Lower leg skin (tissue), 4 donors: ENCODE measurements at places on chromosomes 5 and 9.

DNA sequence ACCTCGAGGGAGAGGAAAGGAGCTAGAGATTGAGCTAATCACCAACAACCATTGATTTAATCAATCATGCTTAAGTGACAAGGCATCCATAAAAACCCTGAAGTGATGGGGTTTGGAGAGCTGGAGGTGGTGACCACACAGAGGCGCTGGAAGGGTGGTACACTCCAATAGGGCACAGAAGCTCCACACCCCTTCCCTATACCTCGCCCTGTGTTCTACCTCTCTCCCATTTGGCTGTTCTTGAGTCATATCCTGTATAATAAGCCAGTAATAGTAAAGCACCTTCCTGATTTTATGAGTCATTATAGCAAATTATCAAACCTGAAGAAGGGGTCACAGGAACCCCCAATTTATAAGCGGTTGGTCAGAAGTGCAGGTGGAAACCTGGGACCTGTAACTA is 18.3 kb downstream of the ACTL7B start:
- DNase-seq = peak; percentile 31

GRCh38 chr9:100426530-100427365 is at the start of gene MSANTD3:
Gene MSANTD3, plus strand, starts transcription at chr9:100427143. Its CDS starts 14,796 bp downstream, at chr9:100441939.
- peak; percentile 21 for DNase-seq

- no peak for DNase-seq
Observed at GRCh38 chr5:169656125-169656901, 19.2 kb downstream of the DOCK2 start.

DNA sequence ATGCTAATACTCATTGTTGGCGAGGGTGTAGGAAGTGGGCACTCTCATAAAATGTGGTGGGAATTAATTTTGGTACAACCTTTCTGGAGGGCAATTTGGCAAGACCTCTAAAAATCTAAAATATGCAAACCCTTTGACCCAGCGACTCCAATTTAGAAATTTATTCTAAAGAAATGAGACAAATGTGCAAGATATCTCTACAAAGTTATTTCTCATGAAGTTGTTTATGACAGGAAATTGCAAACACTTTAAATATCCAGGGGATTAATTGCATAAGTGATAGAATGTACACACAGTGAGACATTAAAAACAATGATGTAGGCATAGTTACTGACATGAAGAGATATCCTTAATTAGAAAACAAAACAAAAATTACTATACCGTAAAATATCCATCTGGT is 246.3 kb upstream of the MAP3K1 start:
- DNase-seq = no peak

DNA sequence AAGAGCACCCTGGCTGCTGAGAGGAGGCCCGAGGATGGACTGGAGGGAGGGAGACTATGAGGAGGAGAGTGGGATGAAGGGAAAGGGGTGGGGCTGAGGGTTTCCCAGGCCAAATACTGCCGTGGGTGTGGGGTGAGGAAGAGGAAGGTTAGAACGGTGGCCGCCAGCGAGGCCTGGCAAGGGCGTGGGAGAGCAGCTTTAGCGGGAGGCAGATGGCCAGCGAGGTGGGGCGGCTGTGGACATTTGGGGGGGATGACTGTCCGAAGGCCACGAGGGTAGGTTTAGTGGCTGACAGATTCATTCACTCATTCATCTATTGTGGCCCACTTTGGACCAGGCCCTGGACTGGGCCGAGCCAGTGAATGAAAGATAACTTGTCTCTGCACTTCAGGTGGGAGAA is 47.8 kb upstream of the NEURL1B start:
- no peak for DNase-seq

GRCh38 chr5:177189416-177189815 is 55.8 kb downstream of the NSD1 start:
- no peak for DNase-seq

GRCh38 chr5:170632985-170633234 is 129.1 kb downstream of the KCNIP1 start:
- DNase-seq = no peak

DNA sequence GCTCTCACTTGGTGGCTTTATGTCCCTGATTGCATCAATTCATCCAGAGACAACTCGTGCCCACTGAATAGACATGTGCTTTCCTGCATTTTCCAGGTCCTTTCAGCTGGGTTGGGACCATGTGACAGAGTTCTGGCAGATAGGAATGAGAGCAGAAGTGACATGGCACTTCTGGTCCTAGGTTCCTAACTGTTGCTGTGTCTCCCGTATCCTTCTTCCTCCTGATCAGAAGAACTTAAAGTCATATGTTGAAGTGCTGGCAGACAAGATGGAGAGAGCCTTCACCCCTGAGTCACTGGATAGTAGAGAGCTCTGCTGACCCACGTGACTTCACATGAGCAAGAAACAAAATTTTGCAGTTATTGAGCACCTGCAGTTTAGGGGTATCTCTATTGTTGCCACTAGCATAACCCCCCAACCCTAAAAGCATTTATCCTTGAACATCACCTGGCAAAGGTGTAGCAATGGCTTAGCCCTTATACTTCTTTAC is 80.0 kb downstream of the NREP start:
- no peak for DNase-seq

- DNase-seq = no peak
Observed at GRCh38 chr5:22391956-22392355, 461.2 kb downstream of the CDH12 start.

GRCh38 chr9:130779153-130779855 is 55.8 kb upstream of the ABL1 start:
- no peak for DNase-seq

DNA sequence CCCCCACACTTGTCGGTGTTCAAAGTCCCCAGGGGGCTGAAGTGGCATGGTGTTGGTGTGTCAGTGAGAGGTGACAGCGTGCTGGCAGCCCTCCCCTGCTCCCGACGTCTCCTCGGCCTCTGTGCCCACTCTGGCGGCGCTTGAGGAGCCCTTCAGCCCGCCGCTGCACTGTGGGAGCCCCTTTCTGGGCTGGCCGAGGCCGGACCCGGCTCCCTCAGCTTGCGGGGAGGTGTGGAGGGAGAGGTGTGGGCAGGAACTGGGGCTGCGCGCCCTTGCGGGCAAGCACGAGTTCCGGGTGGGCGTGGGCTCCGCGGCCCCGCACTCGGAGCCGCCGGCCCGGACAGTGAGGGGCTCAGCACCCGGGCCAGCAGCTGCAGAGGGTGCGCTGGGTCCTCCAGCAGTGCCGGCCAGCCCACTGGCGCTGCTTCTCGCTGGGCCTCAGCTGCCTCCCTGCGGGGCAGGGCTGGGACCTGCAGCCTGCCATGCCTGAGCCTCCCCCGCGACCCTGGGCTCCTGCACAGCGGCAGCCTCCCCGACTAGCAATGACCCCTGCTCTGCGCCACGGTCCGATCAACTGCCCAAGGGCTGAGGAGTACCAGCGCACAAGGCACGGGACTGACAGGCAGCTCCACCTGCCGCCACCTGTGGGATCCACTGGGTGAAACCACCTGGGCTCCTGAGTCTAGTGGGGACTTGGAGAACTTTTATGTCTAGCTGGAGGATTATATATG is 224.1 kb upstream of the RIOK2 start:
- DNase-seq = no peak

GRCh38 chr5:157516006-157516405 is 56.0 kb downstream of the NIPAL4 start:
- DNase-seq = no peak

- DNase-seq = no peak
Observed at GRCh38 chr5:56631719-56632118, 183.6 kb upstream of the MAP3K1 start.

DNA sequence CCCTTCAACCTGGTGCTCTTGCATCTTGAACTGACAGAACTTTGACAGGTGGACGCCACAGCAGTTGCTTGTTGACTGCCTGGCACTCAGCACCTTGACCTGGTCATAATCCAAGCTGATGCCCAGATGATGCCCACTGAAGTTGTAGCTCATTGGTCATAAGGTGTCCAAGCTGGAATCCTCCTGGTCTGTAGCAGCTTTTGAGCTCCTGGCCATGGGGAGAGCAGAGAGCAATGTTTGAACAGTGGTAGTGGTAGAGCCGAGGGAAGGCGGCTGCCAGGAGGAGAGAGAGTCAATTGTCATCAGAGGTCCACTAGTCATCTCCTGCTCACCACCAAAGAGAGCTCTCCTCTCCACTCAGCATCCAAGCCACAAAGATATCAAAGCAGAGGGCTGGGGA is 23.3 kb downstream of the CSF2 start:
- no peak for DNase-seq

- no peak for DNase-seq
Observed at GRCh38 chr5:164277720-164278119, 772.3 kb downstream of the MAT2B start.

DNA sequence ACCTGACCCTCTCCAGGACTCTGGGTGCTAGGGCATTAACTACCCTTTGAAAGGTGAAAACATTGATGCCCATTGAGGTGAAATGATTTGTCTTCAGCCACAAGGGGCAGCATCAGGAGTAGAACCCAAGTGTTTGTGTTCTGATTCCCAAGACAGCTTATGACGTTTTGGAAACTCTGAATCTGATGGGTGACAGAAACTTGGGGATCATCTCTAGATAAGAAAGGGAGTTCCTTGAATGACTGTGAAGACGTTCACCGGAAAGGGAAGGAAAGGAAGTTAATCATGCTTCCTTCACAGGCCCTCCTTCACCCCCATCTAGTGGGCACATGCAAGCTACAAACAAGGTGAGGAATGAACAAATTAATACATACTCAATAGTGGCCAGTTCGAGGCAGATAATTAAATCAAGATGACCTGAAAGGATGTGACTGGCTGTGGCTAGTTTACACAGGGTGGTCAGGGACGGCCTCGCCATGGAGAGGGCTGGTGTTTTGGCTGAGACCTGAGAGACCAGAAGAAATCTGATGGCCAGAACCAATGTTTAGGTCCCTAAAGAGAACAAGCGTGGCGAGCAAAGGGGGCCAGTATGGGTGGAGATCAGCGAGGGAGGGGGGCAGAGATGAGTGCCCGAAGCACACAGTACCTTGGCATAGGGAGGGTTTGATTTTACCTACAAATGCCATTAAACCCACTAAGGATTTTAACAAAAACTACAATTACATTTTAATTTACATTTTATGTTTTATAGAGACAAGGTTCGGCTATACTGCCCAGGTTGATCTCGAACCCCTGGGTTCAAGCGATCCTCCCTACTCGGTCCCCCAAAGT is 937 bp upstream of the SLC26A2 start:
- no peak for DNase-seq

- no peak for DNase-seq
Observed at GRCh38 chr5:87004101-87004500, 263.6 kb upstream of the RASA1 start.

DNA sequence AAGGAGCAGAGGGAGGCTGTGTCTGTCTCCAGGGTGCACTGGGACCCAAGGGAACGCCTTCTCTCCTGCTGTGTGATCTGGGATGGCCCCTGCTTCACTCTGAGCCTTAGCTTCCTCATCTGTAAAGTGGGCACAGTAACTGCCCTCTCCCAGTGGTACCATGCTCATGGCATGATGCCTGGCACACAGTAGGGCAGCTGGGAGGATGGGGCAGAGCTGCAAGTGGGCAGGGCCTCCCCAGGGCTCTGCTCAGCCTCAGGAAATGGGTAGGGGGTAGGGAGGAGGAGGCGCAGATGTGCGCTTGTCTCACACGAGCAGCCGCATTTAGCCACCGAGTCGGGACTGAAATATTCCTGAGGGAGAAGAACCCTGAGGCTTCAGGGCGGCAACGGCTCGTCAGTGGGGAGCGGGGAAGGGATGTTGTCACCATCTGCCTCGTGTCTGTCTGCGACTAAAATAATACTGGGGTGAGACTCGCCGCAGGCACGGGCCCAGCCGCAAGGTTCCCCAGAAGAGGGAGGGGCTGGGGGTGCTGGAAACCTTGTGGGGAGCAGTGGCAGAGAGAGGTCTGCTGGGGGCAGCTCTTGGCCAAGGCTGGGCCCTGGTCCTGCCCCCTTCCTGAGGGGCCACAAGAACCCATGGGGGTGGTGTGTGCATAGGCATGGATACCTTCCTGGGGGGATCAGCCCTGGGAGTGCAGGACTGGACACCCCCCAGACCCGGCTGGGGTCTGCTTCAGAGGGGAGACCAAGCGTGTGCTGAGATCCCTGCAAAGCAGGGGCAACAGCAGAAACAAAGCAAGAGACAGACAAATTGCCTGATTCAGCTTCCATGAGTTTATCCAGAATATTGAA is 55.2 kb upstream of the PSD2 start:
- DNase-seq = no peak

DNA sequence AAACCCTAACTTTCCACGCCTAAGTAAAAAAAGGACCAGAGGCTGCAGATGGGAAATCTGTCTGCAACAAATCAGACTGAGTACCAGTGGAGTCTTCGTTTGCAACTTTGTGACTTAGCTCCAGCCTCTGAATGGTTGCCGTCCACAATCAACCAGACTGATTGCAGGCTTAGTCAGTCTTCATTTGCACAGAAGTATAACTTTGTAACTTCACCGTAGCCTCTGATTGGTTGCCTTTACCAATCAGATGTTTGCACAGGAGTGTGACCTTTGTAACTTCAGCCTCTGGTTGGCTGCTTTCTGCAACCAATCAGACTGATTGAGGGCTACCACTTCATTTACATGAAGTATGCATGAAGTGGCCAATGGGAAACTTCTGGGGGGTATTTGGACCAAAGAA is 53.7 kb downstream of the TGFBR1 start:
- no peak for DNase-seq

GRCh38 chr5:126972062-126972895 is 58.1 kb downstream of the MARCHF3 start:
- no peak for DNase-seq

DNA sequence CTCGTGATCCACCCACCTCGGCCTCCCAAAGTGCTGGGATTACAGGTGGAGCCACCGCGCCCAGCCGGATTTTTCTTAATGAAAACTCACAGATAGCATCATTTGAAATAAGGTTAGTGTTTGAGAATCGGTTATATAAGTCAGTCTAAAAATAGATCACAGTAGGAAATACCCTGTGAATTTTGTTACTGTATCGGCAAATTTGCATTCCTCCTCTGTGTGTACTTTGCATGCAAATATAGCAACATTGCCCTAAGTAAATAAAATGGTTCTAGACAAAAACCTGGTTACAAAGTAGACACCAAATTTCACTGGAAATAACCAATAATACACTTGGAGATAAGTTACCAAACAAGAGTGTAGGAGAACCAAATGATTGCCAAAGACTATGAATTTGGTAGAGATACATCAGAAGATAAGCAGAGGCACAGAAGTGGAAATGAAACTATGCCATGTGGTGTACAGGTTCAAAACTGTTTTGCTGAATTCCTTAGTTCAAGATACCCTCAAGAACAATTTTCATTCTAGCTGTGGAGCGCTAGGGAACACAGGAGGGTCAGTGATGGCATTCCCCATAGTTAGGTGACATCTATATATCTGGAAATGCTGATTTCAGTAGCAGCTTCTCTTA is 58.1 kb downstream of the ICE1 start:
- no peak for DNase-seq

GRCh38 chr5:57181154-57181553 is 7.3 kb downstream of the GPBP1 start:
- no peak for DNase-seq

GRCh38 chr9:121185178-121185745 is 16.4 kb downstream of the RAB14 start:
- DNase-seq = no peak

- DNase-seq = no peak
Observed at GRCh38 chr5:102811972-102812371, 56.9 kb downstream of the PAM start.
